ENCODE measurements at places on chromosomes 2 and 18.

GRCh38 chr2:197851451-197851850 lies 47.1 kb downstream of the PLCL1 start:
- DNase-seq = no peak

DNA sequence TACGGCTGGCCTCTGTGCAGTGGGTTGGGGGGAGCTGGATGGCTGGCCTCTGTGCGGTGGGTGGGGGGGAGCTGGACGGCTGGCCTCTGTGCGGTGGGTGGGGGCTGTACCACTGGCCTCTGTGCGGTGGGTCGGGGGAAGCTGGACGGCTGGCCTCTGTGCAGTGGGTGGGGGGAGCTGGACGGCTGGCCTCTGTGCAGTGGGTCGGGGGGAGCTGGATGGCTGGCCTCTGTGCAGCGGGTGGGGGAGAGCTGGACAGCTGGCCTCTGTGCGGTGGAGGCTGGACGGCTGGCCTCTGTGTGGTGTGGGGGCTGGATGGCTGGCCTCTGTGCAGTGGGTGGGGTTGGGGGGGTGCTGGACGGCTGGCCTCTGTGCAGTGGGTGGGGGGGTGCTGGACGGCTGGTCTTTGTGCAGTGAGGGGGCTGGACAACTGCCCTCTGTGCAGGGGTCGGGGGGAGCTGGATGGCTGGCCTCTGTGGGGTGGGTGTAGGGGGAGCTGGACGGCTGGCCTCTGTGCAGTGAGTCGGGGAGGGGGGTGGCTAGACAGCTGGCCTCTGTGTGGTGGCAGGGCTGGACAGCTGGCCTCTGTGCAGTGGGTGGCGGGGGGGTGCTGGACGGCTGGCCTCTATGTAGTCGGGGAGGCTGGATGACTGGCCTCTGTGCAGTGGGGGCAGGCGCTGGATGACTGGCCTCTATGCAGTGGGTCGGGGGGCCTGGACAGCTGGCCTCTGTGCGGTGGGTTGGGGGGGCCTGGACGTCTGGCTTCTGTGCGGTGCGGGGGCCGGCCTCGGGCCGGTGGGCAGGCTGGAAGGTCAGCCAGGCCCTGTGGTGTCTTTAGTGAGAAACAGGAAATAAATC lies 31.9 kb downstream of the NFATC1 start:
- DNase-seq = no peak

DNA sequence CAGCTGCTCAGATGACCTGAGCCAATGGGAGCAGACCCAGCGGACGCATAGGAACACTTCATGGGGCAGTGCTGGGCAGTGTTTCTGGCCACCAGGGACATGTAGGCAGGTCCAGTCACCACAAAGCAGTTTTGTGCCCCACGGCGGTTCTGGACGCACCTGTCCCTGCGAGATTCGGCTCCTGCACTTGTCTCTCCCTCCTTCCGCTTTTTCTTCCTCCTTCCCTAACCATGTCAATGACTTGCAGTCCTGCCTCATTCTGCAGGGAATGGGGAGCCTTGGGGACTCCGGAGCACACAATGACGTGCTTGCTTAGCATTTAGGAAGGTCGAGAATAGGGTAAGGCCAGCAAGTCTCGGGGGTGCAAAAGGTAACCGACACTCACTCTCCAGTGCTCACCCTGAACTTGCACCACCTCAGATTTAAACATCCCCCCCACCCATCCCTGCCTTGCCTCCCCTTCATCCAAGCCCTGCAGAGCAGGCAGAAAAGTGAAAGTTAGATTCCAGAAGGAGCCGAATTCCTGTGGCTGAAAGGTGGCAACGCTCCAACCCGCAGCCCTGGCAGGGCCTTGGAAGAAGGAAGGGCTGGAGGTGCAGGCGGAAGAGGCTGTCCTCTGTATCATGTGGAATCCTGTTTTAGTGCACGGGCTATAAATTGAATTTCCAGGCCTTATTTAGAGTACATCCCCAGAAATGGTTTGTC lies 40.5 kb upstream of the ATG16L1 start:
- DNase-seq = peak; percentile 82

DNA sequence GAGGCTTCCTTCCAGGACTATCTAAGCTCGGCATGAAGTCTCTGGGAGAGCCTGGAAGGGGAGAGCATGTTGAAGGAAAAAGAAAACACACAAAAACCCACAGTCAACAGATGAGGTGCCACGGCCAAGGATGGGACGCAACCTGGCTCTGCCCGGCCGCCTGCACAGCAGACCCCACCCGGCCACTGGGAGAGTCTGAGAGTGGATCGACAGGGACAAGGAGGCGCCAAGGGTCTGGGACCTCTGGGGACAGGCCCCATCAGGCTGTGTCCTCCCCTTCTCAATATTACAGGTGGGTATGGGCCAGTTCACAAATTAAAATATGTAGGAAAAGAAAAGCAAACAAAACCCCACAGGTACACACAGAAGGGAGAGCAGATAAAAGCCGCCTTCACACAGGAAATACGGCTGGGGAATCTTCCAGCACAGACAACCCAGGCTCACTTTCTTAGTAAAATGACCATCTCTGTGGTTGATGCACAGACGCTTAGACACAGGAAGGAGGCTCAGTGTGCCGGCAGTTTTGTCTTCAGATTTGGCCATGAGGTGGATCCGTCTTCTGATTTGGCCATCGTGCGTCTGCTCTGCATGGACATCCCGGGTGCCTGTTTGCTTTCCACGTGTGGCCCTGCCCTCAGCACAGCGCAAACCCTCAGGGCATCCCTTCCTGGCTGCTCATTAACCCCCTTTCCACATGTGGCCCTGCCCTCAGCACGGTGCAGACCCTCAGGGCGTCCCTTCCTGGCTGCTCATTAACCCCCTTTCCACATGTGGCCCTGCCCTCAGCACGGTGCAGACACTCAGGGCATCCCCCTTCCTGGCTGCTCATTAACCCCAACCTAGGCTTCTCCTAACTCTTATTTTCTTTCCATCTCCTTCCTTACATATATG lies 138.4 kb downstream of the EIPR1 start:
- no peak for DNase-seq

GRCh38 chr2:85577386-85578242 lies at the start of gene VAMP8:
TSS of gene VAMP8 (plus strand) at chr2:85577586. CDS start at chr2:85577647, 61 bp downstream.
- peak; percentile 42 for DNase-seq

GRCh38 chr2:217467331-217467730 lies 535.5 kb downstream of the TNS1 start:
- DNase-seq = peak; percentile 29

GRCh38 chr2:31674446-31674845 lies 93.7 kb upstream of the SRD5A2 start:
- no peak for DNase-seq

- DNase-seq = peak; percentile 11
Measured at GRCh38 chr2:78999406-78999805, 26.1 kb upstream of the REG3G start.

DNA sequence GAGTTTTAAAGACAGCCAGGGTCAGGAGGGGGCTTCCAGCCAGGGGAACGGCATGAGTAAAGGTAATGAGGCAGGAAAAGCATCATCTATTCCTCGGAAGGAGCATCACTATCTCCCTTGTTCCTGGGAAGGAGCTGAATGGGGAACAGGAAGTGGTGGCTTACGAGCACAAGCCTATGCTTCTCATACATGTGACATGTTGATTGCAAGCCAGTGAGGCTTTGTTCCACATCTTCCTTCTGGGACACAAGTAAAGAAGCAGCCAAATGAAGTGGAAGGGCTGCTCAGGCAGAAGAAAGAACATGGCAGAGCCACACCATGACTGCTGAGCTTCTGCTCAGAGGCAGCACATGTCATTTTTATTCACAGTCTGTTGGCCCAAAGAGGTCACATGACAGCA lies 15.1 kb upstream of the LMAN1 start:
- no peak for DNase-seq

DNA sequence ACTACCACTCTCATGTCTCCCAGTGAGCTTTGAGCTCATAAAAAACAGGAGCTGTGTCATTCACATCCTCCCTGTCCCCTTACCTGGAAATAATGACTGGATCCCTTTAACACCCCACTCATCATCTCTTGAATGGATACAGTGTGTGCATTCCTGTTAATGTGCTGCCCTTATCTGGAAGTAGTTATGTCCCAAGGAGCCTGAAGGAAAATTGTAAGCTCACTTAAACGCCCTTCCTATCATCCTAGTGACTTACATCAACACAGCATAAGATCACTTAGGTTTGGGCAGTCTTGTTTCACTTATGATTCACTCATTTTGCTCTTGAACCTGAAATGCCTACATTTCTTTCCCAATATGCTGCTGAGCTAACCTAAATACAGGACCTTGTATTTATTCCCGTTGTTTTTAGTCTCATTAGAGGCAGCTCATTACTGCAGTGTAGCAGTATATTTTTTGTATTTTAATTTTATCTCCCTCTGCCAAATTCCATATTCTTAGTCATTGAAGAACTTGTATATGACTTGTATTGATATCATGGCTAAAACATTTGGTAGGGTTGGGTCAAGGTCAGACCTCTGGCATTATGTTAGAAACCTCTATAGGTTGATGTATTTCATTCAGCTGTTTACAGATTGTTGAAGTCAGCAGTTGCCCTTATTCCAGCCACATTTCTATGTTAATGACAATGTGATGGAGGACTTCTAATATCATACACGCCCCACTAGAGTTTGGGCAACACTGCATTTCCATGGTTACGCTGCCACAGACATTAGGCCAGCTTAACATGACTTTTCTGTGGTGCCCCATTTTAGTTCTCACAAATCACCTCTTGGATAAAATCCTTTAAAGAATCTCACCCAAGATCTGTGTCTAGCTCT lies 72.9 kb downstream of the PKP4 start:
- DNase-seq = no peak

DNA sequence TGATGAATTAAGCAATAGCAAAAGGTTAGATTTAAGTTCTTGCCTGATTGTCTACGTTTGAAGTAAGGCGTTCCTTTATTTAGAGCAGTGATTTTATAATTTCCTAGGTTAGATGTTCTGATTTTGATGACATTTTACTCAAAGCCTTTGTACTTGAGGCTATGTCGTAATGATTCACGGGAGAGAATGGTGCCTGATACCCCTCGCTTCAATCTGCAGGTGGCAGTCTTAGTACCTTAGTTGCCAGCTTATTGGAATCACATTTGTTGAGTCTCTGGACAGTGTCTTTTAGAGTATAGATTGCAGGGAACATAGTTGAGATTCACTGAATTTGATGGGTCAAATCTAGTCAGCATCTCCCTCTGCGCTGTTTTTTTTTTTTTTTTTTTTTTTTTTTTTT lies 89.5 kb downstream of the BIRC6 start:
- DNase-seq = no peak

DNA sequence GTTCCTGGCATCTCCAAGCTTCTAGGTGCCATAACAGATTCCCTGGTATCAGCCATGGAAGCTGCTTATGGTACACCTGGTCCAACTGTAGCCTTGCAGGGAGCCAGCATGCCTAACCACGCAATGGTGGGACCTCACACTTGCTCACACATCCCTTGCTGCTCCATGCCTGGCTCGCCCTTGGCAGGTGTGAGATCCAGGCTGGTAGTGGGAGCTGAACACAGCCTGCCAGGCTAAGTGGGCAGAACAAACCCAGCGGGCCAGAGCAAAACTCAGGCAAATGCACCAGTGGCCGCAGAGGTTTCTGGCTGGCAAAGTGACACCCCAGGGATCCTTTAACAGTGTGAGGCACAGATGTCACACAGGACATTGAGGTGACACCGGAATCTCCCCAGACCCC lies 185.8 kb downstream of the NDUFA10 start:
- no peak for DNase-seq

DNA sequence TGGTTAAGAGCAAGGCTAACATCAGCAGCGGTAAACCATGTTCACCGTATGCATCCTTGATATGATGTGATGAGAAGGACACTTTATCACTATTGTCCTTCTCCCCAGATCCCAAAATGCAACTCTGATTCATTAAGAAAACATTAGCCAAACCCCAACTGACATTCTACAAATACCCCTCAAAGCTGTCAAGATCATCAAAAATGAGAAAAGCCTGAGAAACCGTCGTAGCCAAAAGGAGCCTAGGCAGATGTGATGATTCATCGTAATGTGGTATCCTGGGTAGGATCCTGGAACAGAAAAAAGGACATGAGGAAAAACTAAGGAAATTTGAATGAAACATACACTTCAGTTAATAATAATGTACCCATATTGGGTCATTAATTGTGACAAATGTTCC lies 67.3 kb upstream of the ST6GAL2 start:
- DNase-seq = no peak

GRCh38 chr2:191565647-191566198 lies 112.2 kb upstream of the NABP1 start:
- DNase-seq = no peak

DNA sequence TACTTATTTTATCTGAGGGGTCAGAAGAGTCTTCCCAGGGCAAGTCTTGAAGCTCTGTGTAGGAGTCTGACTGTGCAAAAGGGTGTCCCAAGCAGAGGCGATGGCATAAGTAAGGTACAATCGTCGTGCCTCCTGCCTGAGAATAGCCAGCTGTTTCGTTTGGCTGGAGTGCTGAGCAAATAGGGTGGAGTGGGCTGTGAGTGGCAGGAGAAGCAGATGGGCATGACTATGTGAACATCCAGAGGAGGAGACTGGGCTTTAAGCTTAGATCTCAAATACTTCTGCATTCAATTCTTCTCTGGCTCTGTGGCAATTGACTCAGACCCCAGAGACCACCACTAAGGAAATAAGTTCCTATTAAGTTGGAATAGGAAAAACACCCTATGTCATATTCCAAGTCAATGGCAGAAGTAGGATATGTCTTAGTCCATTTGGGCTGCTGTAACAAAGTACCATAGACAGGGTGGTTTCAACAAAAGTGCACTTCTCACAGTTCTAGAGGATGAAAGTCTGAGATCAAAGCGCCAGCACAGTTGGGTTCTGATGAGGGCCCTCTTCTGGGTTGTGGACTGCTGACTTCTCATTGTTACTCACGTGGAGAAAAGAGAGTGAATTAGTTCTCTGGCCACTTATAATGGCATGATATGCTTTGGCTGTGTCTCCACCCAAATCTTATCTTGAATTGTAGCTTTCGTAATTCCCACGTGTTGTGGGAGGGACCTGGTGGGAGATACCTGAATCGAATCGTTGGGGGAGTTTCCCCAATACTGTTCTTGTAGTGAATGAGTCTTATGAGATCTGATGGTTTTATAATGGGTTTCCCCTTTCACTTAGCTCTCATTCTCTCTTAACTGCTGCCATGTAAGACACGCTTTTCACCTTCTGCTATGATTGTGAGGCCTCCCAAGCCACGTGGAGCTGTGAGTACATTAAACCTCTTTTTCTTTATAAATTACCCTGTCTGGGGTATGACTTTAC lies 120.2 kb downstream of the LPIN1 start:
- DNase-seq = no peak

DNA sequence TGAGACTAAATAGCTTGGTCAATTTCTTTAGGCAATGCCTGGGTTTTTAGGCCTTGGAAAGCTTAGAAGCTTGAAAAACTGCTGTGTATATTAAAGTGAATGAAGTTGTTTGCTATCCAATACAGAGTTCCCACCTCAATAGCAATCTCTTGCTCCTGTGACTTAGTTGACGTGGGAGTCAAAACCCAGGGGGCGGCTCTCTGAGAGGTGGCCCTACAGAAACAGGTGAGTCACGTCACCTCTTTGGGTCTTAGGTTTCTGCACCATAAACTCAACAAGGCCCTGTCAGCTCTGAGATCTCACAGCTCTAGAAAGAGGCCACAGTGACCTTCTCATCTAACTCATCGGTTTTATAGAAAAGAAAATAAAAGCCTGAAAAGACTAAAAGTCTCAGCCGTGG lies 79.6 kb downstream of the ADD2 start:
- no peak for DNase-seq

GRCh38 chr2:8860239-8860638 lies 22.8 kb upstream of the KIDINS220 start:
- DNase-seq = peak; percentile 67

- DNase-seq = no peak
Measured at GRCh38 chr18:56202678-56203077, 435.7 kb downstream of the TXNL1 start.

All from renal cortical epithelial cell (primary cell).